ENCODE measurements at places on chromosomes 5 and 9.

DNA sequence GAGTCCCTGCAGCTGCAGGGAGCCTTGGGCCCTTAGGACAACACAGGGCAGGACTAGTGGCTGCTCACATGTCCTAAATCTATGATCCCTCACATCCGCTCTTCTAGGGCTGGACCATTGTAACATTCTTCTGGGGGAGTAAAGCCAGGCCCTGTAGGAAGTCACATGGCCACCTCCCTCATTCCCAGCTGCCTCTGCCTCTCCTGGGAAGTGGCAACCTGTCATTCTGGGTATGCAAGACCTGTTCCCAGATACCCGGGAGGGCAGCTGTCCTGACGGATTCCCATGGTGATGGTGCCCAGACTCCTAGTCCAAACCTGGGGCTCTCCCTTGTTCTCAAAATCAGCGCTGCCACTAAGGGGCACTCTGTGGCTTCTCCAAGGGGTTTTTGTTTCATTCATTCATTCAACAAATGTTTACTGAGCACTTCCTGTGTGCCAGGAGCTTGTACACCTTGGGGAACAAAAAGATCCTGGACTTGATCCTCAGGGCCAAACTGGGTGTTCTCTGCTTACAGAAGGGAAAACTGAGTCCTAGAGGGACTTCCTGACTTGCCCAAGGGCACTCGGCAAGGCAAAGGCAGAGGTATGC, 85.6 kb downstream of the PSD2 start:
- no peak for DNase-seq

- no peak for DNase-seq
Measured at GRCh38 chr9:136992819-136993369, 672 bp downstream of the PAXX start.

DNA sequence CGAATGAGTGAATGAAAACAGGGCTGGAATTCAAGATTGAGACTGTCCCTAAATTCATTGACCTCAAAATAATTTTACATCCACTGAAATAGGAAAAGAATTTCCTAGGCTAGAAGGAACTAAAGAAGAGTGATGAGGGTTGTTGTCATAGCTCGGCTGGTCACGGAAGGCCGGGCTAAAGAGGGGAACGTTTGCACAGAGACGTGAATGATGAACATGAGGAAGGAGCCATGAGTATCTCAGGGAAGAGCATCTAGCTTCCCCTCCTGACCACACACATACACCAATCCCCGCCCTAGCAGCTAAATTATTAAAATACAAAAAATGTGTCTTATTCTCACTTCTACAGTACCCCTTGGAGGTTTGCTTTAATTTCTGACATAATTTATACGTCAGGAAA, 124.4 kb upstream of the ABCA1 start:
- DNase-seq: no peak

- no peak for DNase-seq
Measured at GRCh38 chr9:72400866-72401265, 35.9 kb upstream of the ZFAND5 start.

- DNase-seq: no peak
Measured at GRCh38 chr5:130324953-130325671, 420.8 kb downstream of the CHSY3 start.

GRCh38 chr5:141051521-141051866, 320 bp downstream of the PCDHB1 start:
- no peak for DNase-seq

DNA sequence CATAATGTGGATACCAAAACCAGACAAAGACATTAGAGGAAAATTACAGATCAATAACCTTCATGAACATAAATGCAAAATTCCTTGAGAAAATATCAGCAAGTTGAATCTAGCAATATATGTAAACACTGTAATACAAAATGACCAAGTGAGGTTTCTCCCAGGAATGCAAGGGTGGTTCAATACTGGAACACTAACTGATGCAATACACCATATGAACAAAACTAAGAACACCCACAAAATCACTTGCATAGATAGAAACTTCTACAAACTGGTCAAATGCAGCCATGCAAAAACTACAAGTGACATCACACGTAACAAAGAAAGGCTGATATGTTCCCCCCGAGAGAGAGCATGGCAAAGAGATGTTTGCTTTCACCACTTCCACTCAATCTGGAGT, 55.6 kb downstream of the NACC2 start:
- DNase-seq: no peak

DNA sequence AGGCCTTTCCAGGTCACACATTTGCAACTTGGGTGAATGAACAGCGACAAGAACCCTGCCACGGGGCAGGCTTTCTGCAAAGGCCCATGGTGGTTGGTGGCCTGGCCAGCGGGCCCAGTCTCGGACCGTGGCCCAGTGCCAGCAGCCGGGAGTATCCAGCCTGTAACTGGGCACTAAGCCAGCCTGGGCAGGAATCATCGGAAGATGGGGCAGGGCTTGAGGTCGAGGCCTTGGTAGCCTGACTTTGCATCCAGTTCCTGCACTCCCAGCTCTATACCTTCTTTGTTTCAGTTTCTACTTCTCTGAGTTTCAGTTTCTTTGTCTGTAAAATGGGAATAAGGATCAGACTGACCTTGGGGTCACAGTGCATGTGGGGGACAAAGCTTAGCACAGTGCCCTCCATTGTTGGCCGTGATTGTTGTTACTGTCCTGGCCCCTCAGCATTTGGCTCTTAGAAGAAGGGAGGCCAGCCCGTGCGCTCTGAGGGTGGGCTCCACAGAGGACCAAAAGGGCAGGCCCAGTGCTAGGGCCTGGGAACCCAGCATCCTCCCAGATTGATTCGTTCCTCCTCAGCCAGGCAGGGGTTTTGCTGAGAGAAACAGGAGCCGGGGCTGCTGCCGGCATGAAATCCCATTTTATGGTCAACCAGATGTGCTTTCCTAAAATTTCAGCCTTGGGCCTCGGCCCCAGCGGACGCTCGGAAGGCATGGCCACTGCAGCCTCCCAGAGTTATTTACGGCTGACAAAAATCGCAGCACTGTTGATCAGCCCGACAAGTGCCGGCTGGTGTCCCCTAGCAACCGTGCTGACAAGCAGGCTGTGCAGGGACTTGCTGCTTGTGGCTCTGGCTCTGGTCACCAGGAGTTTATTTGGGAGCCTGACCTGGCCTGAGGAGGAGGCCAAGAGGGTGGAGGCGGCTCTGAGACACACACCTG, 43.6 kb downstream of the JADE2 start:
- DNase-seq: no peak

GRCh38 chr9:121194730-121195129, 6.9 kb downstream of the RAB14 start:
- DNase-seq: no peak

GRCh38 chr5:101897914-101898313, 398.2 kb downstream of the SLCO4C1 start:
- no peak for DNase-seq

GRCh38 chr9:126494746-126495145, 119.0 kb upstream of the LMX1B start:
- DNase-seq: no peak

DNA sequence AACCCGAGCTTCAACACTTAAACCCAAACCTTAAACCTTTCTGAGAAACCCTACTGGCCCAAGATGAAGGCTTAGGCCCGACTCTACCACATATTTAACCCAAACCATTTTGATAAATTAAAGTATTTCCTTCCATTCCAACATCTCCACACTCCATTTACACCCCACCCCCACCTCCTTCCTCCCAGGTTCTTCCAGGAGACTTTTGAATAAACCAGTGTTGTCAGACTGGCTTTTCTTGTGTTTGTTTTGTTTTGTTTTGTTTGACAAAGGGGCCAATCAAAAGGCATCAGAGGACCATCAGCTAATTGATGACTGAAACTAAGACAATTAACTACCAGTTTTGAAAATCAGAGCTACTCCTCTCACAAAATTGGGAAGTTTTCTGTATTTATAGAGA, 4.6 kb upstream of the ZNF608 start:
- DNase-seq: no peak

DNA sequence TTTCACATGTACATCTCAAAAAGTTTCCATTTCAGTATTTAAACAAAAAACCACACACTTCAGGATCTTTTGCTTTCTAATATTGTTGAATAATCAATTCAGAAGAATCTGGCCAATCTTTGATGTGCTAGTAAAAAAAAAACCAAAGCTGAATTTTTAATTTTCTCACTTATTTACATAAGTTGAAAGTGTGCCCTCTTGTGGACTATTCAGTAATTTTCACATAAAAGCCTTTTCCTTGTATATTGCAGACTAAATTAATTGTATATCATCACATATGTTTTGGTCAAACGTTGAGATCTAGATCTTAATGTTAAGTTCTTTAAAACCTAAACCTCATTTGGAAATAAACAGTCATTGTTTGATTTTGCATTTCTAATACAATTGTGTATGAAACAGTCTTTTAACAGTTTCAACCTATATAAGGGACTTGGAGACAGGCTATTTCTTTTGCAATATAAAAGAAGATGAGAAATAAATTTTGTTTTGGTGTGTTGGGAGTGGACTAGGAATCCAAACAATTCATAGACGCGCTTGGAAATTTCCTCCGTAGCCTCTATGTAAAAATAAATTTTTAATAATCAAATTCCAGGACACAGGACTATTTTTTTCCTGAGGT, 68.1 kb downstream of the NIPBL start:
- DNase-seq: no peak

- DNase-seq: no peak
Measured at GRCh38 chr5:170219615-170220014, 13.2 kb upstream of the C5orf58 start.

GRCh38 chr5:60382716-60383115, 317.2 kb downstream of the DEPDC1B start:
- no peak for DNase-seq

GRCh38 chr9:11158063-11158462, 545.3 kb upstream of the PTPRD start:
- no peak for DNase-seq

GRCh38 chr5:143986516-143987212, 174.7 kb downstream of the HMHB1 start:
- no peak for DNase-seq

- DNase-seq: no peak
Measured at GRCh38 chr5:25618821-25619220, 974.0 kb upstream of the CDH10 start.

GRCh38 chr5:83711982-83712601, 8.6 kb downstream of the HAPLN1 start:
- no peak for DNase-seq

DNA sequence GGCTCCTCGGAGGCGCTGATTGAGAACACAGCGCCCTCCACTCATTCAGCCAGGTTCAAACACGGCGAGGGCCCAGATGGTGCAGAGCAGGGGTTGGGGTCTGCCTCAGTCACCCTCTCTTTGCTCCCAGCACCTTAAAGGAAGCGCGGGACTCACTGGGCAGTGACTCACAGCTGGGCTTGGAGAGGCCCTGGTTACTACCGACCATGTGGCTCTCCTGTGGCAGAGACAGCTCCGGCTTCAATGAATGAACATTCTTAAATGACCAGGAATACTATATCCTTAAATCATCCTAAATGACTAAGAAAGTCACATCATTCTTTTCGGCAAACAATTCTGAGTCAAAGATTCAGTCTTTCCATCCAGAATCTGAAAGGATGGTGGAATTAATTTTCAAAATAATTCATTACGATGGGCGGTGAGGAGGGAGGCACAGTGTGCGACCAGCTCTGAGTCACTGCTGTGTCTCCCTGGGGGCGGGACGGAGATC, 1.6 kb upstream of the INPP5E start:
- DNase-seq: no peak

- no peak for DNase-seq
Measured at GRCh38 chr5:152369298-152369697, 35.8 kb downstream of the NMUR2 start.

DNA sequence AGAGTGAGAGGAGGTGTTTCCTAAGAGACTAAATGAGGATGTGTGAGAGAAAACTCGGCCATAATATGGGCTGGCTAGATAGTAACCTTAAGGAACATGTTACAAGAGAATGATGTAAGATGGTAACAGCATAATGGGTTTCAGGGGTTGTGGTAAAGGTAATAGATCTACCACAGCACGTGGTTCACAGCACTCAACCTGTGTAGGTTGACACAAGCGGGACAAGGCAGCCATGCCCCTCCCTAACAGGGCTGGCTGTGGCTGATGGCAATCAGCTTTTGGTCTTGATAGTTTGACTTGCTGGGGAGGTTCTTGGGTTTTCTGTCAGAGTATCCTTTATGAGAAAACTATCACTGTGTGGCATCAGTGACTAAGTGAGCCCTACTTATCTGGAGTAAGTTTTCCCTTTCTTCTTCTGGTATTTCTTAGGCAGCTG, 138.6 kb downstream of the TRIO start:
- DNase-seq: no peak

GRCh38 chr9:16627521-16627920, 242.9 kb downstream of the BNC2 start:
- no peak for DNase-seq

GRCh38 chr9:4108754-4109465, 191.0 kb downstream of the GLIS3 start:
- no peak for DNase-seq

DNA sequence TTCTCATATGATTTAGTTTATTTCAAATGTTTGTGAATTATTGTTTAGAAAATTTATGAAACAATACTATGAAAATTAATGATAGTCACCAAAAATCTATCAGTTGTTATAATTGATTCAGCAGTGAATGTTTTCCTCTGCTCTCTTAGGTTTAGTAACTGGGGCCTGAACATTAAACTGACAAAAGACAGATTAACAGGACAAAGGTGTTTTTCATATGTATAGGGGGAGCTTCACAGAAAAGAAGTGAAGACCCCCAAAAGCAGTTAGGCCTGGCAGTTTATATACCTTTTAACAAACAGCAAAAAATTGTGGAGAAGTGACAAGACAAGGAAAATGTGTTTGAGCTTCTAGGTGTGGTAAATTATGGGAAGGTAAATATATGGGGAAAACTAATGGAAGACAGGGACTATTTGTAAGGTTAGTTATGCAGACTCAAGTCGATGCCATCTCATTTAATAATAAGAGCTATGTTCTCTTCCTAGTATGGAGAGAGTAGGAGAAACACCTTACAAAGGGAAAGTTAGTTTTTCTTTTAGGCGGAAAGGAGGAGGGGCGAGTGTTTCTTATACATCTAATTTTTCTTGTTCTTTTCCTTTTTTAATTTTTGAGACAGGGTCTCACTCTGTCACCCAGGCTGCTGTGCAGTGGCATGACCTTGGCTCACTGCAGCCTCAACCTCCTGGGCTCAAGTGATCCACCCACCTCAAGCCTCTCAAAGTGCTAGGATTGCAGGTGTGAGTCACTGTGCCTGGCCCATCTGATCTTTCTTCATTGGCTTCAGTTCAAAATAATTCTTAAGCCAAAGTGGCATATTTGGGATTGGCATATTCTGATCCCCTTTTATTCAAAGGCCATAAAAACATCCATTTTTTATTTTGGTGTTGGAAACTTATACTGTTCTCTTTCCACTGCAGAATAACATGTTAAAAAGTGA, 77.8 kb downstream of the C9orf153 start:
- DNase-seq: no peak

DNA sequence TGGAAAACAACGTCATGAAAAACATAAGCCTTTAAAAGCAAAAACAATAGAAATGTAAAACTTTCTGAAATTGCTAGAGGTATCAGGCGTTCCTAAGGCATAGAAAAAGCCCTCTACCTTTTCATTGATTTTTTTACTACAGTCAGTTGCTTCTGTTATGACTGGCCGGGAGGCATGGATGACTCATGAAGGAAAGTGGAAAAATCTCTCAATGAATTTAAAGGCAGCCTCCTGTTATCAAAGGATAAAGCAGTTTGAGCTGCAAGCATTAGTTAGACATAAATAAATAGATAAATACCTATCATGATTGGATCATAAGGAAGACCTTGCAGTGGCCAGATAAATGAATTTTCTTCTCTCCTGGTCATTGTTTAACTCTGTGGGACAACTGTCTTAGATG, 281.6 kb downstream of the MAST4 start:
- DNase-seq: no peak

- DNase-seq: no peak
Measured at GRCh38 chr5:518721-519120, 5.5 kb downstream of the SLC9A3 start.
